ENCODE measurements at places on chromosomes 16 and 17.

- DNase-seq: peak; percentile 26
Measured at GRCh38 chr17:82734987-82735866, at the start of gene FN3K. FN3K (plus strand) TSS chr17:82735615; CDS start chr17:82735637, 22 bp downstream.

DNA sequence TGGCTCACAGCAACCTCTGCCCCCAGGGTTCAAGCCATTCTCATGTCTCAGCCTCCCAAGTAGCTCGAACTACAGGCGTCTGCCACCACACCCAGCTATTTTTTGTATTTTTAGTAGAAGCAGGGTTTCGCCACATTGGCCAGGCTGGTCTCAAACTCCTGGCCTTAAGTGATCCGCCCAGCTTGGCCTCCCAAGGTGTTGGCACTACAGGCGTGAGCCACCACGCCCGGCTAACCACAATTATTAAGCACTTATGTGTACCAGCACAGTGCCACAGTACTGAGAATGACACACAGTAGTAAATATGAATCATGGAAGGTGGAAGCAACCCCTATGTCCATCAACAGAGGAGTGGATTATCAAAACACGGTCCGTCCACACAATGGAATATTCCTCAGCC is 49.8 kb downstream of the COTL1 start:
- DNase-seq: no peak

GRCh38 chr16:4101421-4102219 is 14.6 kb downstream of the ADCY9 start:
- no peak for DNase-seq

DNA sequence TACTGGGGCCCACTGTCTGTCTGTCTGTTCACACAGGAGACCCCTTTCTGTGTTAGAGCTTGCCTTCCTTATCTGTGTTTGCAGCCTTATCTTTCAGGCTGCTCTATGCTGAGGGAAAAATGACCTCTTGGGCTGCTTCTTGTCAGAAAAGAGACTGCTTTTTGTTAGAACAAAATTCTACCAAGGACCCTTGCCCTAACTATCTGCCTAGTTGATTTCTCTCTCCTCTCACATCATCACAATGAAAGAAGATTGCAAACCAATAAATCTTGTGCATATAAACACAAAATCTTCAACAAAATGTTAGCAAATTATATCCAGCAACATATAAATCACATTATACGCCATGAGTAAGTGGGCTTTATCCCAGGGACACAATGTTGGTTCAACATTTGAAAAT is 1117.7 kb downstream of the CDH11 start:
- no peak for DNase-seq

- DNase-seq: no peak
Measured at GRCh38 chr16:78754713-78755112, 655.3 kb downstream of the WWOX start.

GRCh38 chr16:66911112-66911511 is 7.6 kb downstream of the CDH16 start:
- no peak for DNase-seq

- no peak for DNase-seq
Measured at GRCh38 chr16:30185683-30186421, 2.5 kb downstream of the CORO1A start.

- DNase-seq: peak; percentile 24
Measured at GRCh38 chr16:84369938-84370627, 1.7 kb downstream of the ATP2C2 start.

DNA sequence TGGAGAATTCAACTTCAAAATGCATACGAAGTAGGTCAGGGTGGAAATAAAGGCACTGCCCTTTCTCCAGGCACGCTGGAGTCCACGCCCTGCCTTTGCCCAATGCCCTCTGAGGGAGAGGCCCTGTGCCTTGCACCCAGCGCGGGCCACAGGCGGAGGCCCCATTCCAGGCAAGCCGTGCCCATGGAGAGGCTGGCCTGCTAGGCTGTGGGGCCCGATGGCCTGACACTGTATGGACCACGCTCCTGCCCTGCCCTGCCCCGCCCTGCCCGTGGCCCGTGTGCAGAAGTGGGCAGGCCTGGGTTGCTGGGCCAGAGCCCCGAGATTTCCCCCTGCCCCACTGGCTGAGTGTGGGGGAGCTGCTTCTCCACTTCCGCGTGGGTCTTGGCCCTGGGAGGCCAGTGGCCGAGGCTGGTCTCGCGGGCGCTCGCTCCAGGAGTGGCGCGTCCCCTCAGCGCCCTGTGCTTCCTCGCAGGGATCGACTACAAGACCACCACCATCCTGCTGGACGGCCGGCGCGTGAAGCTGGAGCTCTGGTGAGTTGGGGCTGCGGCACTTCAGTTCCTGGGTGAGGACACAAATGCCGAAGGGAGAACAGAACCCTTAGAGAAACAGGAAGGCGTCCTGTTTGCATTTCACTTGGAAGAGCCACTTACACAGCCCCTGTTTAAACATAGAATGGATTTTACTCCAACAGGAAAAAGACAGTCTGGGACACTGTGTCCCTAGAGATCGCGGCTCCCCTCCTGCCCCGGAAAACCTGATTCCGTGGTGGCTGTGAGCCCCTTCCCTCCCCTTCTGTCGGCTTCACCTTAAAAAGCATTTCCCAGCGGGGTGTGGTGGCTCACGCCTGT is 13.8 kb upstream of the WFIKKN1 start:
- DNase-seq: peak; percentile 80

DNA sequence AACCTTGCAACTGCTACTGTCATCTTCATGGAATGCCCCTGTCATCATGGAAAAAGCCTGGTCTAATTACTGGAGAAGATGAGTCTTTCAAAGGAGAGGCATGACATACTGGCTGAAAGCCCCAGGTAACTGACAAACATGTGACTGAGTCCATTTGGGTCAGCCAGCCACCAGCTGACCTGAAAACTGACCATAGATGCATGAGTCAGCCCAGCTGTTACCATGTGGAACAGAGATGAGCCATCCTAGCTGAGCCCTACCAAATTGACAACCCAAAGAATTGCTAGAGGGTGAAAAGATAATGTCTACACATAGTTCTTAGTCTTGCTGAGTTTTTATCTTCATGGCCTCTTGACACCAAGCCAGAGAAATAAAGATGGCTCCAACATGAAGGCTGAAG is 311.8 kb downstream of the UTP18 start:
- no peak for DNase-seq

- DNase-seq: no peak
Measured at GRCh38 chr16:20320592-20320991, 6.7 kb downstream of the GP2 start.

DNA sequence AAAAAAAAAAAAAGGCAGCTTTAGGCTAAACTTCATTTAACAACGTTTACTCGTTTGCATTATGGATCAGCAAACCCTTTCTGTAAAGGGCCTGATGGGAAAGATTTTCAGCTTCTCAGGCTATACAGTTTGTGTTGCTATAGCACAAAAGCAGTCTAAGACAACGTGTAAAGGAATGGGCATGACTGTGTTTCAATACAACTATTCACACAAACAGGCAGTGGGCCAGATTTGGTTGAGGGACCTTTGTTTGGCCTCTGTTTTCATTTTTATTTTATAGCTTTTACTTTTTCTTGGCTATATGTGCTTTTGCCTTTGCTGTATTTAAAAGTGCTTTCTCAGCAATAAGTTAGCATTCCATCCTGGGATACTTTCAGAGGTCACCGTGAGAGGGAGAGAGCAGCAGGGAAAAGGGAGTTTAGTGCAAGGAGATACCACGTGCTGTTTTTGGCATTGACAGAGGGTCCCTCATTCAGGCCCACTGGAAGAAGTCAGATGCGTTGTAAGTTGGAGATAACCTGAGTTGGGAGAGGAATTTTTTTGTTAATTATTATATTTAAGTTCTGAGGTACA is 335.6 kb downstream of the UTP18 start:
- no peak for DNase-seq

DNA sequence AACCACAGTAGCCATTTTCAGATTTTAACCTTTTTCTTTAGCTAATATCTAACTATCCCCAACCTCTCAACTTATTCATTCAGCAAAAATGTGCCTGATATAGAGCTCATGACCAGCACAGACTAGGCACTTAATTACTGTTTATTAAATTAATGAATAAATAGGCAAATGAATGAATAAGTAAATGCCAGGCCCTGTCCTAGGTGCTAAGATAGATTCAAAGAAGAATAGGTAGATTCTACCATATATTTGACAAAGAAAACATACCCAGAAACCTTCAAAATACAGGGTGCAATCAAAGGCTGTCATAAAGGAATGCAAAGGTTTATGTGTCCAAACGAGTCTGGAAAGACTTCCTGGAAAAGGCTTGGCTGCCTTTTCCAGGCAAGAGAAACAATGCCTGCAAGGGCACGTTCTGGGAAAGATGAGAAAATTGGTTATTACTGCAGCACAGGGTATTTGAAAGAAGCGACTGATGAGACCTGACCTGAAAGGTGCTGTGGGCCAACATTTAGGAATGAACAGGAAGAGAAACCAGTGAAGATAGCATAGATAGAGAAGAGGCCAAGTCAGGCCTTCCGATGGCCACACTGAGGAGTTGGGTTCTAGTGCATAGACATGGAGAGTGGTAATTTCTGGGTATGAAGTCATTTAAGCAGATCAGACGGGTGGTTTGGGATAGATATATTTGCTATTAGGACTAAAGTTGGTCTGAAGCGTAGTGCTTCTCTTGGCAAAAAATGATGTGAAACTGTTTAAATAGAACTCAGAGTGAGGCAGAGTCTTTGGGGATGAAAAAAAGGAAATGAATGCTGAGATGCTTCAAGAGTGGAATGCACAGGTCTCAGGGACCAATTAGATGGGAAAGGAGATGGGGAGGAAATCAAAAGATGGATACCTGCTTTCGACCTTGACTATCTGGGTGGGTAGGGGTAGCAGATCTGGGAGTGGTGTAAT is 11.4 kb upstream of the CCL2 start:
- DNase-seq: no peak

DNA sequence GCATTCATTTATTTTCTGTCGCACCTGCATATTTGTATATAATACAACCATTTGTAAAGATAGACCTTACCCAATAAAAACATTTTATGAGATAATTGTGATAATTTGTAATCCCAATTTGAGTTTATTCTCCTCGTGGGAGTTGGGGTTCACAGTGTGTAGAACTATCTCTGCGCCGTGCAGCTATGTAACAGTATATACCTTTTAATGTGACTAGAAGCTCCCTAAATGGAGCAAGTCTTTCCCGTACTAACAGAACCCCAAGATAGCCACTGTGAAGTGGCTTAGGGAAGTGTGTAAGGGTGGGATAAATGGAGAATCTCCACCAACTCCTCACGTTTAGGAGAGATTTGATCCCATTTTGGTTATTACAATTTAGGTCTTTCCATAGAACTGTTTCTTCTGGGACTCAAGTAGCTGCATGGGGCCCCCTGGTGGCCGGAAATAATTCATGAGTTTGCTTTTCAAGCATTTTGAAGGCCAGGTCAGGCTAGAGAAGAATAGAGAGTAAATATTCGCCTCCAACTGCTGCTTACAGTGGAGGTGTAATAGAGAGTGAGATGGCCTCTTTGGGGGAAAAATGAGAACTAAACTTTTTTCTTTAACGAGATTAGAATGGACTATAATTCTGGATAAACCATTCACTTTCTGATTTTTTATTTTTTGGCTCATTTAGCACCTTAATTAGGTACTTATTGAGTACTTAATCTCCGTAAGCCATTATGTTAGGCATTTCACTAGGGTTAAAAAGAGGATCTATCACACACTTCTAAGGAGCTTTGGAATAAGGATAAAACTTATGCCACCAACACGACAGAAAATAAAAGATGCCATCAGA is 4.5 kb downstream of the TMEM100 start:
- peak; percentile 39 for DNase-seq

- DNase-seq: no peak
Measured at GRCh38 chr17:27878776-27879562, 14.2 kb downstream of the LYRM9 start.

- no peak for DNase-seq
Measured at GRCh38 chr17:57723427-57724025, 21.6 kb downstream of the CCDC182 start.

GRCh38 chr16:9102379-9102778 is 10.9 kb downstream of the HAPSTR1 start:
- DNase-seq: no peak

DNA sequence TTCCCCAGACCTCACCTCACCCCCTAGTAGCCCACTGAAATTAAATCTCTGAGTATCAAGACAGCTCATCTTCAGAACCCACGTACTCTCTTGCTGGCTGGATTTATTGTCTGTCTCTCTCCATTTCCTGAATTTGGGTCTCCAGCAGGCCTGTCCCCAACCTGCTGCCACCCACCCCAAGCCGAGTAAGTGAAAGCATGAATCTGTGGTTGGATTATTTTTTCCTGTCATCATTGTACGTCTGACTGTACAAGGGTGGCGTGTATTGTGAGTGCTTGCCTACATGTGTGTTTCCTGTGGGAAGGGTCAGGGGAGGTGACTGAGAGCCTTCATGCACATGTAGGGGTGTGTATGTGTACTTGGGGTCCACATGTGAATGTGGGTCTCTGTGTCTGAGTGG is 5.4 kb downstream of the TNP2 start:
- DNase-seq: no peak

- DNase-seq: peak; percentile 0
Measured at GRCh38 chr16:57720142-57720575, 15.4 kb upstream of the KATNB1 start.

DNA sequence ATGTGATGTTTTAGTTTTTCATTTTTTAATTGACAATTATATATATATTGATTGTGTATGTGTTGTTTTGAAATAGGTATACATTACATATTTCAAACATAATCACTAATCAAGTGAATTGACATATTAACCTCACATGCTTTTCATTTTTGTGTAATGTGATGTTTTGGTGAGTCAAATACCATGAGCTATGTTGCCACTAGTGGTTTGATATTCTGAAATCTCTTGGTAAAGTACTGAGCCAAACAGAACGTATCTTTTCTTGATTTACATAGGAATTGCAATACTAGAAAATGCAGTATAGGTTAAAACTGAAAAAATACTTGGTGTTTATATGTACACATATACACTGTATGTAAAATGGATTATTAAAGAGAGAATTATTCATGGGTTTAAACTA is 65.2 kb upstream of the SIAH1 start:
- no peak for DNase-seq

GRCh38 chr16:74522160-74522559 is 84.8 kb downstream of the GLG1 start:
- no peak for DNase-seq

GRCh38 chr16:83068686-83069085 is 441.9 kb downstream of the CDH13 start:
- no peak for DNase-seq

- no peak for DNase-seq
Measured at GRCh38 chr16:83785455-83785854, 22.3 kb upstream of the HSBP1 start.

GRCh38 chr16:31371619-31372484 is 16.9 kb downstream of the ITGAX start:
- no peak for DNase-seq

DNA sequence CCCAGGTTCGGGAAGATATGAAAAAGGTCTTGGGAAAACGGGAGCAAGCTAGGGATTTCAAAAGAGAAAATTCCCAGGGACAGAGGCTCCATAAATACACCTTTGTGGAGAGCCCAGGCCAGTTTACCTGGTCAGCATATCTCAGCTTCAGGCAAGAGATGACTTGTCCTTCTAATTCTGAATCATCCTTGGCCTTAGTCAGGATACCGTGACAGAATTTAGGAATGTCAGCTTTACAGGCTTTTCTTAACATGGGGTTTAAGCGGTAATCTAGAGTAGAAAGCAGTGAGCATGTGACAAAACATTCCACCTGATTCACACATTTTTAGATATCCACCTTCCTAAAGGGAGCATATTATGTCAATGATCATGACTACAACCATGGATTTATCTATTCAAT is 41.1 kb upstream of the CLEC18B start:
- DNase-seq: no peak

GRCh38 chr16:81251871-81252270 is 13.4 kb downstream of the BCO1 start:
- no peak for DNase-seq

Data from NCI-H2029 (cell line).